NCI-H345 (cell line): ENCODE measurements at places on chromosomes 5 and 9.

- no peak for DNase-seq
These were observed 37.9 kb downstream of the MED27 start for GRCh38 chr9:132041798-132042197.

DNA sequence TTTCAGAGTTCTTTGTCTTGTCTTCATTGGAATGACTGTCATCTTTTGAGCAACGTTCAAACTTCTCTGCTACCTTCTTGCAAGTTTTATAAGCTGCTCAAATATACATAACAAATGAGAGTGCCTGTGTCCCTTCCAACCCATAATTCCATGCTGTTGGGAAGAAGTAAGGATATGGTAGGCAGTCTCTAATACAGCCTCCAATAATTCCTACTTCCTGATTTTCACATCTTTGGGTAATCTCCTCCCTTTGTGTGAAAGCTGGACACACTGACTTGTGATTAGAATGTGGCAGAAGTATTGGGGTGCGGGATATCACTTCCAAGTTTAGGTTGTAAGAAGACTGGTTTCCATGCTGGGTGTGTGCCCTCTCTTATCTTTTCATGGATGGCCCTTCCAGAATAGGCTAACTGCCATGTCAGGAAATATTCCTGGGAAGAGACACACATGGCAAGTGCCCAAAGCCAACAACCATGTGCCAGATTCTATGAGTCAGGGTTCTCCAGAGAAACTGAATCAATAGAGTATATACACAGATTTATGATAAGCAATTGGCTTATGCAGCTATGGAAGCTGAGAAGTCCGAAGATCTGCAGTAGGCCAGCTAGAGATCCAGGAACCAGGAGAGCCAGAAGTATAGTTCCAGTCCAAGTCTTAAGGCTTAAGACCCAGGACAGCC is 531.3 kb downstream of the NTRK2 start:
- no peak for DNase-seq

GRCh38 chr5:176653401-176654385 is 6.4 kb downstream of the TSPAN17 start:
- DNase-seq, result no peak

DNA sequence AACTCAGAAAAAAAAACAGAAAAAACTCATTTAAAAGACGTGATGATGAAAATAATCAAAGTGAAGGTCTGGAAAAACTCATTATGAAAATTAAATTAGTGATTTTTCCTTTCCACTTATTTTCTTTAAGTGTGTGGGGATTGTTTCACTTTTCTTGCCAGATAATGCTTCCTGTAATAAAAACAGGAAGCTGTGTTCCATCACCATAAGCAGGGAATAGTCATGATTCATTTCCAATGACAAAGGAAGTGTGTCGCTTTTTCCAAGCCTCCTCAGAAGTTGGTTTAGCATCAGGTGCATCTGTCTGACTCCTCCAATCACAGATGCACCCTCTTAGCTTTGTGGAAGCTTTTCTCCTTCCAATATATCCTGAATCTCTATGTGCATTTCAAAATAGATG is 2068.7 kb downstream of the MAT2B start:
- DNase-seq, result no peak

- DNase-seq, result no peak
These were observed 193.9 kb downstream of the MEF2C start for GRCh38 chr5:88688984-88689667.

DNA sequence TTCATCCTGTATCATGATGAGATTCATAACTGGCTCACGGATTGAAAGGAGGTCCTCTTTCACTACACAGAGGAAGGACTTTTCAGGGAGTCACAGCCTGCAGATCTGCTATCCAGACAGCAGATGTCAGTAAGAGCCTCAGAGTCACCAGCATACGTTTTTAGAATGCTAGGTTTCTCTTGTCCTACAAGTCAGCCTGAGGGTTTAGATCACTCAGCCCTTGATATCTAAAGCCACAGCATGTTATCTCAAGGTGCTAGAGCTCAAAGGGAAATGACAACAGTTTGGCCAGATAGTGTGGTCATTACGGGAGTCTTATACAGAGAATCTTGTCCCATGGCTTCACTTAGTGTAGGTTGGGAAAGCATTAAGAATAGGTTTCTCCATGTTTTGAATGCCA is 30.9 kb upstream of the SLC46A2 start:
- peak; percentile 12 for DNase-seq

- no peak for DNase-seq
These were observed 26.5 kb downstream of the B4GALT1 start for GRCh38 chr9:33140401-33141360.

- DNase-seq, result no peak
These were observed 182.5 kb downstream of the PSAT1 start for GRCh38 chr9:78479441-78479840.
